Activated CD8-positive, alpha-beta T cell treated with anti-CD3 and anti-CD28 coated beads for 36 hours (primary cell): ENCODE measurements at places on chromosomes 5 and 9.

DNA sequence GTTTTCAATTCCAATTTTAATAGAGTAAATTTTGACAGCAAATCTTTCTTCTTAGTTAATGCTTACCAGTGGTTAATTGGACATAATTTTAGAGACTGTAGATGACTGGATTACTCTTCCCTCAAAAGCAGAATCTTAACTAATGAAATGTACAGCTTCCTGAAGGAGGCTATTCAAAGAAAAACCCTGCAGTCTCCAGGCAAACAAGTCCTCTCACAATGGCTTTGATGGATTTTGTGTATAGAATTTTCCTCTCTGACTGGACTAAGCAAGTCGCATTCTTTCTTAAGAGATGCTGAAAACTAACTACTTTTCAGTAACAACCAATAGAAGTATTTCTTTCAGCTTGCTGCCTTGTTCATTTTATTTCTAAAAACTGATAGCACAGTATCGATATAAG lies 35.7 kb upstream of the TMED7 start:
- DNase-seq = no peak

DNA sequence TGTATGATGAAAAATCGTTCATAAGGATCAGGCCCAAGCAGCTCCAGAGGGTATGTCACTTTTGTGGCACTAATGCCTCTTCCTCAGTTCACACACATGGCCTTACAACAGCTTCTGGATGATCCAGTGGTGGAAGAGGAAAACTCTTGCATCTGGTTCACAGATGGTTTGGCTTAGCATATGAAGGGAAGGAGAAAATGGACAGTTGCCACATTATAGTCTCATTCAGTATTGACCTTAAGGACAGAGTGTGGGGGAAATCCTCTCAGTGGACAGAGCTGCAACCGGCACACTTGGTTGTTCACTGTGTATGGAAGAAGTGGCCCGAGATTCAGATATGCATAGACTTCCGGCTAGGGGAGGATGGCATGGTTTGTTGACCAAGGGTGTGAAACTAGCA lies 22.8 kb downstream of the C9orf57 start:
- DNase-seq = no peak

DNA sequence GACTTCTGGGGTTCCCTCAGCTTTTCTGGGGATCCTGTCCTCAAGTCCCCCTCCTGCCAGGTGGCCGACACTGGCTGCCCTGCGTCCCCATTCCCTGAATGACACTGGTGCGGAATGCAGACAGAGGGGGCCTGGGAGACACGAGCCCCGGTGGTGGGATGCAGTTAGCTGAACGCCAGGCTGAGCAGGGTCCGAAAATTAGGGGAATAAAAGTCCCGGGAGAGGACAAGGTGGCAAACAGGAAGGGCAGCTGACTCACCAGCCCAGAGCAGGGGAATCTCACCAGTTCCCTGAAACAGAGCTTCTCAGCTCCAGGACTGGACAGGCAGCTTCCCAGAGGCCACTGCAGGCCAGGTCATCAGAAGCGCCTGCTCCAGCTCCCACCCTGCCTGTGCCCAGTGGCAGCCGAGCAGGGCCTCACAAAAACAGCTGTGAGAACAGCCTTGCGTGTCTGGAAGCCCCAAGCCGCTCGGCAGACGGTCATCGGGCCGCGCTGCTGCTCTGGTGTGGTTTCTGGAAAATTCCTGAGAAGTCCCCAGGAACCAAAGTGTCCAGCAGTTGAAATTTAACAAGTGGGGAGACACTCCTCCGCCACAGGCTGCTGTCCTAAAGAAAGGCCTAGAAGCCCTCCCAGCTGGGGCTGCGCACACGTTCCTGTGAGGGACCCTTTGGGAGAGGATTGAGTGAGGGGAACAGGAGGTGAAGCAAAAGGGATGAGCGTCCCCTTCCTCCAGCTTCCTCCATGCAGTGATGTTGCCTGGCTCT lies 47.6 kb upstream of the EXOC3 start:
- DNase-seq = no peak

- DNase-seq = no peak
Observed at GRCh38 chr5:1180841-1181271, 20.5 kb upstream of the SLC6A19 start.

DNA sequence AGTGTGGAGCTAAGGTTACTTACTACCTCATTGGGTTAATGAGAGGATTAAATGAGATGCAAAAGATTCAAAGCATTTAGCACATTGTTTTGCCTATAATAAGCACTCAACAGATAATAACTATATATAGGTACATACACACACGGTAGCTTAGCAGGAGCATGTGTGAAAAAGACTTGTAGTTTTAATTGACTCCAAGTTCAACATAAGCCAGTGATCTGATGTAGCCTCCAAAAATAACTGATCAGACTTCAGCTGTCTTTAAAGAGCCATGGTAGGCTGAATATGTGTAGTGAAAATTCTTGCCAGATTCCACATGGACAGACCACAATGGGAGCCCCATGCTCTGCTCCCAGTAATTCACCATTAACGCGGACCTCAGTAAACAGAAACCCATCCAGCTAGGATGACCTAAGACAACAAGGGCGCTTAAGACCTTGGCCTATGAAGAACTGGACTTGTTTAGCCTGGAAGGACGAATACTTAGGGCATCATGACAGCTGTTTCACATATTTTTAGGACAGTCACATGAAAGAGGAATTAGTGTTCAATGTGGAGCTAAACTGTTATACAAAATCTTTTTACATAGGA lies 115.1 kb upstream of the ZNF366 start:
- no peak for DNase-seq

DNA sequence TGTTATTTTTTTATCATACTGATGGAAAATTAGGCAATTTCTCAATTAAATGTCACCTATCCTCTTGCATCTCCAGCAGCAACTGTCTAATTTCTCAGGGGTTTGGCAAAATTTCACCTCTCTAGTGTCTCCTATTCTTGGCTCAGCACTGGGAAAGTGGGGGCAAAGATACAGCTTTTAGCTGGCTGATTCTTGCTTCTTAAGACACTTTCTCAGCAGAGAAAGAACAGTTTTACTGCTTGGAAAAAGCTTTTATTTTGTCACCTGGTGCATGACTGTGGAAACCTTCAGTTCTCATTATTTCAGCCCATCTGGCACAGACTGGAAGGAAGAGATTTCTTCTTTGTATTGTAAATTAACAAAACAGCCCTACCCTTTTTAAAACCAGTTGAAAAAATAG lies 283.6 kb upstream of the SGCD start:
- DNase-seq = no peak

- no peak for DNase-seq
Observed at GRCh38 chr9:107020040-107020530, 157.1 kb downstream of the ZNF462 start.

- DNase-seq = no peak
Observed at GRCh38 chr5:53323943-53324642, 156.3 kb upstream of the FST start.
